AG08396 (cell line): ENCODE measurements at places on chromosomes 4 and X.

GRCh38 chr4:78476108-78476704 is 75.4 kb upstream of the ANXA3 start:
- DNase-seq = no peak

DNA sequence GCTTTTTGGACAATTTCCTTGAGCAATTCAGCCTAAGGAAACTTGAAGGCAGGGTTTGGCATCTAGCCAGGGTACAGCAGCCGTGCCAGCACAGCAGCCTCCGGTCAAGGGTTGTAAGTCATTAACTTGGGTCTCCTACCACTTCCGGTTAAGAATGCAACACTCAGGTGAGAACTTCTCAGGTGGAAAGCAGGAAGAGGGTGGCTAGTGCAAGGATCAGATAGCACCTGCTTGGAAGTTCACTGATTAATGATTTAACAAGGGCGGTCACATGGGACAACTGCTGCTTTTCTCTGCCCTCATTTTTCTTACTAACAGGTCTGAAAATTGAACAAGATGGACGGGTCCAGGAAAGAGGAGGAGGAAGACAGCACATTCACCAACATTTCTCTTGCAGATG is 30.1 kb upstream of the SCOC start:
- no peak for DNase-seq

- no peak for DNase-seq
These were observed 60.8 kb upstream of the FHL1 start for GRCh38 chrX:136086521-136086920.

DNA sequence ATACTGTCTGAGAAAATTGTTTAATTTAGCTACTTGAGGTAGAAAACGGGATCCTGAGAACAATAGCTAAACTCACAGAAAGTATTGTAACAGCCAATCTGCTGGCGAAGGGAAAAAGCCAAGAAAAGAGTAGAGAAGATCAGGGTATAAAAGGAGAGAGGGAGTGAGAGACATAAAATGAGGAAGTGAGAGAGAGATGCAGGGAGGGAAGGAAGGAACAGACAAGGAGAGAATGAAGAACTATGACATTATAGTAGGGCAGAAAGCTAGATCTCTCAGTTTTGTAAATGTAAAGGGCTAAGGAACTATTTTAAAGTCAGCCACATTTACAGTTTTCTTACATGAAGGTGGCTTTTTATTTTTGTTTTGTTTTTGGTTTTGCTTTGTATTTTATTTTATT is 1.6 kb upstream of the GIMD1 start:
- no peak for DNase-seq

DNA sequence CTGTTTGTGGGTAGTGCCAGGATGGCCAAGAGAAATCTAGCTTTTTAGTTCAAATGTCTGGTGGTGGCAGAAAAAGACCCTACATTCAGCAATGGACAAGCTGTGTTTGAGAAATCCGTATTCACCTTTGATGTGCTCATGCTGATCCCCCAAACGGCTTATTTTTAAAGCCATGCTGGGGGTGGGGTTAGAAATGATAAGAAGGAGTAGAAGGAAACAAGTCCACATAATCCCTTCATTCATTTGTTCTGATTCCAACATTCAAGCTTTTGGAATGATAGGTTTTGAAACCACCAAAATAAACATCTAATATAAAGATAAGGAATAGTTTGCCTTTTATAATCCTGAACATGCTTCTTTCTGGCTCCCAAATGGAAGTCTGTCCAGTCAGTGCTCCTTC is 92.0 kb upstream of the DKK2 start:
- no peak for DNase-seq

- DNase-seq = no peak
These were observed 57.5 kb upstream of the WDR1 start for GRCh38 chr4:10173754-10174749.

DNA sequence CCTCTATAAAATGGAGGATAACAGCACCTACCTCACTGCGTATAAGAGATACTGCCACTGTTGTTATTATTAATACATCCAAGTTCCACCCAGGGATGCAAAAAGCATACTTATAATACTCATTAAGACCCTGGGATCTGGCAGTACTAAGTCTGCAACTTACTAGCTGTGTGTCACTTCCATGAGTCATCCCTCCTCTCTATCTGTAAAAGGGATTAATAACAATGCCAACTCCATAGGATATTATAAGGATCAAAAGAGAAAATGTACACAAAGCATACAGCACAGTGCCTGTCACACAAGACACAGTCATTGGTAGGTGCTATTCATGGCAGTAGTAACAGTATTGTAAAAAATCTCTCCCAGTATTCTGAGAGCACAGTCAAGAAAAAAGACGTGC is 216.7 kb downstream of the HS6ST2 start:
- no peak for DNase-seq

- no peak for DNase-seq
These were observed 16.4 kb downstream of the PRKG2 start for GRCh38 chr4:81198609-81199008.

- peak; percentile 64 for DNase-seq
These were observed 74.1 kb downstream of the NBDY start for GRCh38 chrX:56802921-56803849.

DNA sequence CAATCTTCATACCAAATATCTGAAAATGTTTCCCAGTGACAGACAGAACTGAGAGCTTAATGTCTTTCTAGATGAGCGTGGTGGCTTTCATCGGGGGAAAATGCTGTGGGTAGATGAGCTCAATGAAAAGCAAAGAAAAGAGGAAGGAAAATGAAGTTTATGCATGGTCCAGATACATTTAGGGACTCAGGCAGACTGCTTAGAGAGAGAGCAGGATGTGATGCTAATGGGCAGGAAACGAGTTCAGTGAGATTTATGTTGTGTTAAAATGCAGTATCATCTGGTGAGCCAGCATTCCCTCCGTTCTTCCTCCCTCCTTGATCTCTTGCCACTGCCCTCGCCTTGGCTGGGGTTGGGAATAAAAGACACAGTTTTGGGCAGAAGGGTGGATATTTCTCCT is 229.2 kb downstream of the GBA3 start:
- DNase-seq = no peak

DNA sequence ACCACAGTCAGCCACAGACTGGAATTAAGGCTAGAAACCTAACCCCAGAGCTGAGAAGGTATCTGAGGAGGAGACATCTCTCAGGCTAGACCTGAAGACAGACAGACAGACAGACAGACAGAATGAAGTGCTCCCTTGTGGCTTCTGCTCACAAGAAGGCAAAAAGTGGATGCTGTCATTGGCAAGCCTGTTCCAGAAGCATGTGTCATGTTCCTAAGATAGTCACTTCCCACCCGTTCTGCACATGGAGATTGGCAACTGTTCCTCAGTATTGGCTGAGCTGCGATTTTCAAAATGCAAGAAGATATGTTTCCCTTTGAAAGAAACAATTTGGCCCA is 166.4 kb downstream of the NSUN7 start:
- peak; percentile 42 for DNase-seq

DNA sequence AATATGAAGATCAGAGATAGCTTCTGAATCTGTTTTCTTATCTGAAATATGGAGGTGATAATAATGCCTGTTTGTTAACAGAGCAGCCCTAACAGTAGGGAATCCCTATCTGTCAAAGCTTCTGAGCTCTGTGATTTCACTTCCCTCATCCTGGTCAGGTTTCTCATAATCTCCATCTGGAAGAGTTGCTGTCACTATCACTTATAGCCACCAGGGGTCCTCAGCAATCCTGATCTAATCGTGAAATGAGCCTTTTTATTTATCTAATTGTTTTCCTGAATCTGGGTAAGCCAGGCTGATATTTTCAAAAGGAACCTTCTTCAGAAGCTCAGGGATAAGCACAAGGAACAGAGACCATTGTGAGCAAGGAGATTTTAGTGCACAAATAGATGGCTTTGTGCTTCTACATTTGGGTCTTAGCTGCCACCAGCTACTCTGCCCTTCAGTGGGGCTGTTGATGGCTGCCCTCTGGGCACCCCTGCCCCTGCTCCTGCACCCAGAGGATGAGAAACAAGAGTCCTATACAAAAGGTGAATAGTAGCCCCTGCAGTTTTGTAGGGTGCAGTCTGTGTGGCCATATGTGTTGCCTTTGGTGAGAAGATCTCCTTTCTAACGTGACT is 196.4 kb upstream of the RADX start:
- DNase-seq = peak; percentile 18

DNA sequence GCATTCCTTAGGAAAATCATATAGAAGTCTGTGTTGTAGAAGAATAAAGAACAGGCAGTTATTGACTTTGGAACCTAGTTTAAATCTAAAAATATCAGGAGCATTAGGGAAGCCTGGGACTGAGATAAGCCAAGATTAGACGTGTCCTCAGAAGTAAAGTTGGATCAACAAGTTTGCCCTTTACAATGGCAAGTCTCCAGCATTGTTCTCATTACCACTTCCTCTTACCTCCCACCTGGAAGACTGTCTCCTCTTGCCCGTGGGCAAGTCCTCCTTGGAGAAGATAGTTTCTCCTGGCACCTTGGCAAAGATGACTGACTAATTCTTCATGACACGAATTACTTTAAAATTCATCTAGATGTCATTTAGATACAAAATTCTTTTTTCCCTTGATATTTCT is 37.8 kb downstream of the CNKSR2 start:
- no peak for DNase-seq

DNA sequence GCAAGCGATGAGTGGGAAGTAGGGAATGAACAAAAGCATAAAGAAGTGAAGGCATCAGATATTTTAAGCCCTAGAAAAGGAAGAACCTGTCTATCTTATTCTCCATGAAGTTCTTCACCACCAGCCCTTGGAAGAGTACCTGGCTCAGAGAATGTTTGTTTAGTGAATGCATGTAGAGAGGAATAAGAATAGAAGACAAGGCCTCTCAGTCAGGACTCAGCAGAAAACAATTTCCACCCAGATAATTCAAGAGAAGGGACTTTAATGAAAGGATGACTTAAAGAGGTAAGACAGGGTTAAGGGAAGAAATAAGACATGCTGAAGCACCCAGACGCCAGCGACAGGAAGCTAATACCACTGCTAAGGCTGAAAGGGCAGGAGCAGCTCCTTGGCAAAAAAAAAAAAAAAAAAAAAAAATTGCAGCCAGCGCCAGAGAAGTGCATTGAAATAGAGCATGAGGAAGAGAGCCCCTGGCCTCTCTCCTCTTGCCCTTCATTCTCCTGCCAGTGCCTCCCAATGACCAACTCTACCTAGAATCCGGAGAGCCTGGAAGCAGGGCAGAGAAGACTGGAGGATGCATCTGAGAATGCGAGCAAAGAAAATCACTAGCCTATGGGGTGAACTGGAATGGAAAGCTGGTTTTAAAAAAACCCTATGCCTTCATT is 47.2 kb upstream of the RASGEF1B start:
- no peak for DNase-seq

- DNase-seq = no peak
These were observed 35.5 kb downstream of the NOP14 start for GRCh38 chr4:2927696-2928075.

- DNase-seq = no peak
These were observed 41.4 kb downstream of the CLCN3 start for GRCh38 chr4:169661761-169662160.

DNA sequence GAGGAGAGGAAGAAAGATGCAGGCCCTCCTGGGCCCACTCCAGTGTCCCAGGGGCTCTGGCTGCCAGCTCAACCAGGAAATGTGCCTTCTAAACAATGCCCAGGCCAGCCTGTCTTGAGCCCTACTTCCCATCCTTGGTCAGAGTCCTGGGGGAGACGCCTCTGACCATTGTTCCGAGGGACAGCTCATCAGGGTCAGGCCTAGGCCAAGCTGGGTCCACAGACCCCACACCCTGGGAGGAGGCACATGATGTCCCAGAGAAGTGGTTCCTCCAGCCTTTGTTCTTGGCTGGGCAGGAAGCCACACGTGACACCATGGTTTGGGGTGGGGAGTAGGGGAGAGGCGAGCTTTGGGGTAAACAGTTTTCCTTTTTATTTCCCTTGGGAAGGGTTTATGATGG is 102.5 kb downstream of the EFNB1 start:
- DNase-seq = no peak

- DNase-seq = no peak
These were observed 89.1 kb upstream of the CBR4 start for GRCh38 chr4:169098969-169099690.

DNA sequence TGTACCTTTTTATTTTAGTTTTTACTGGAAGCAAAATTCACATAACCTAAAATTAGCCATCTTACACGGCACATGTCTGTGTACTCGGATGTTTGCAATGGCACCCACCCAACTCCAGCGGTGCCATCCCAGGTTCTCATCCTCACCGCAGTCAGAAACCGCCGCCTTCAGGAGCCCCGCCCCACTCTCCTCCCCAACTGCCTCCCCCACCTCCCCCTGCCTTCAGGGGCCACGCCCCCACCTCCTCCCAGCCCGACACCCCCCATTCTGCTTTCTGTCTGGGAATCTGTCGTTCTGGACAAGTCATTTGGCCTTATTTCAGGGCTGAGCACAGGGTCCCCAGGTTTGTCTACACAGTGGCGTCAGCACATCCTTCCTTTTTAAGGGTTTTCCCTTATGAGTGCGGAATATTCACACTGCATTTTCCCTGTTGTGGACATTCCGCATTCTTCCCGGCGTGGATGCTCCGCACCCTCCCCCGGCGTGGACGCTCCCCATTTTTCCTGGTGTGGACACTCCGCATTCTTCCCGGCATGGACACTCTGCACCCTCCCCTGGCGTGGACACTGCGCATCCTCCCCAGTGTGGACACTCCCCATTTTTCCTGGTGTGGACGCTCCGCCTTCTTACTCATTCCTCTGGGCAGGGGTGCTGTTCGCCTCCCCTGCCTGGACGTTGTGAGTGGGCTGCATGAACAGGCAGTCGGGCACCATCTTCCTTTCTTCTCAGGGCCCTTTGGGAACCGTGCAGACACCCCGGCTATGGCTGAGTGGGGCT is 135.4 kb upstream of the NKX1-1 start:
- no peak for DNase-seq

DNA sequence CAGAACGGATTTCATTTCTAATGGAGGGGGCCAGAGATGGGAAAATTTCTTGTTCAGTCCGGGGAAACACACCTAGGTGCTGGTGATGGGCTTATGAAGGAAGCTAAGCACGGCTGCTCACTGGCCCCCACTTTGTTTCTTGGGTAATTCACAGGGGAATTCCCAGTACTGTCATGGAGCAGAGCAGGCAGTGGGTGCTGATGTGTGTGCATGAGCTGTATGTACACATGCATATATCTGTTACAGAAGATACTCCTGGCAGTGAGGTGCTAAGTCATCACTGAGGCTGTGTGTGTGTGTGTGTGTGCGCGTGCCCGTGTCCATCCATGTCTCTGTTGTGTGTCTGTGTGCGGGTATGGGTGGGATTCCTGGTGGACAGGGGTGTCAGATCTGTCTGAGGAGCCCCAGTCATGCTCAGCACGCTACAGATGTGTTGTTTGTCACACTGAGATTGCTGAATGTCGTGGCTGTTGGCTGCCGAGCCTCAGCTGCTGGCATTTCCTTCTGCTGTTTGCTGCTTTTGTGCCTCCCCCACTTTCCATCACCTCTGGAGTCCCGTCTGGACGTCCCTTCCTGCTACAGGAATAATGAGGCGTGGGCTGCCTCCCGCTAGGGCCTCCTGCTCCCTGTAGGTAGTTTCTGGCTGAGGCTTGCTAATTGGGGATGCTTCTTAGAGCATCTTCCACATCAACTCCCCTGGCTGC is 53.3 kb downstream of the JADE1 start:
- no peak for DNase-seq
